ENCODE measurements at places on chromosomes 12 and 14. TPM values are rescaled to one million over a fixed set of nuclear protein-coding genes. Genes with fewer than 3 reads are reported as not detected.

Gene PLA2G1B
- total RNA-seq, result 4.7 TPM

- no peak for DNase-seq
These were observed 1501.8 kb upstream of the FLRT2 start for GRCh38 chr14:84028080-84028604.

Gene GXYLT1
- 9.6 TPM for total RNA-seq

DNA sequence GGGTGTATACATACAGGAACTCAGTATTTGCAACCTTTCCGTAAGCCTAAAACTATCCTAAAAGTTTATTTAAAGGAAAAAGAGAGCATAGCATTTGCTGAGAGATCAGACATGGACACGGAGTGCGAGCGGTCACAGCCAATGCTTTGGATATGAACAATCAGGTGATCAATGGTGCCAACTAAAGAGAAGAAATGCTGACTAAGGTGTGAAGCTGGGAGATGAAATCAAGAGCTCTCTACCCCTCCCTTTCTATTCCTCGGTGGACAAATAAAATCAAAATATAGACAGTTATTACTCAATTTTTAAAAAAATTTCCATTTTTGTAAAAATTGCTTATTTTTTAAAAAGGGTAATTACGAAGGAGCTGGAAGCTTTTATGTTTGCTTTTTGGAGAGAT is 29.2 kb downstream of the NT5DC3 start:
- no peak for DNase-seq

DNA sequence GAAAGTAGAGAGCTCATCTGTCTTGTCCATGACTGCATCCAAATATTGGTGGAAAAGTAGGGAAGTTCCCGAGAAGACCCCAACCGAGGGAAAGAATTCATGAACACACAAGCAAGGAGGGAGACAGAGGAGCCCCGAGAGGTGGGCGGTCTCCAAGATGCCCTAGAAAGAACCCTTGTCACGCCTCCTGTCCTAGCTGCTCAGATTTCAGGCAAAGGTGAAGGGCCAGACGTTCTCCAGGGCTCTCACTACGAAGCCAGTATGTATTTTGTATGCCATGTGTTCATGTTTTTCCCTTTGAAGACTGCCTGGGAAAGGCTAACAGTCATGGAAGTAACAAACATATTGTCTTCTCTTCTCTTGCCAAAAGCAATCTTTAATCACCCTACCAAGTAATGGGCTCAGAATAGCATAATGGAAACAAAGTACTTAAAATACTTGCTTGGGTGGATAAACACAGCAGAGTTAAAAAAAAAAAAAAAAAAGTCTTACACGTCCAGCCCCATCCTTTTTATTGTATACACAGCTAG is 99.2 kb upstream of the TBX3 start:
- DNase-seq, result no peak

DNA sequence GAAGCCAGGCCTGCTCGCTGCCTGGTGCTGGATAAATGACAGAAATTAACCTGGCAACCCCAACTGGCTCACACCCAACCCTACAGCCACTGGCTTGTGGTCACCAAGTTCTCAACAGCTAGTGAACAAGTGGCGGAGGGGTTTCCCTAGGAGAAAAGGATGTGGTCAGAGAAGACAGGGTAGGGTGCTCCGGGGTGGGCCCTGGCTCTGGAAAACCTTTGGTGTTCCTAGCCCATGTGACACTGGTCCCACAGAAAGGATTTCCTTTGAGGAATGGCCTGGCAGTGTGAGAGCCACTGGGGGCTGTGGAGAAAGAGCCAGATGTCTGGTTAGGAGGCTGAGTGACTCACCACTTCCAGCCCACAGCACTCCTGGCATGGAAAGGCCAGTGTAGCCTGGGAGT is 8.7 kb downstream of the SYNE3 start:
- no peak for DNase-seq

Gene TMEM121
- total RNA-seq, result 3.7 TPM

Gene DAO
- not detected for total RNA-seq

GRCh38 chr12:121494093-121494787 is 86.6 kb downstream of the KDM2B start:
- DNase-seq, result no peak

Gene SLC25A21
- total RNA-seq, result 1.6 TPM

GRCh38 chr12:45348311-45348710 is 132.4 kb downstream of the ANO6 start:
- DNase-seq, result no peak

DNA sequence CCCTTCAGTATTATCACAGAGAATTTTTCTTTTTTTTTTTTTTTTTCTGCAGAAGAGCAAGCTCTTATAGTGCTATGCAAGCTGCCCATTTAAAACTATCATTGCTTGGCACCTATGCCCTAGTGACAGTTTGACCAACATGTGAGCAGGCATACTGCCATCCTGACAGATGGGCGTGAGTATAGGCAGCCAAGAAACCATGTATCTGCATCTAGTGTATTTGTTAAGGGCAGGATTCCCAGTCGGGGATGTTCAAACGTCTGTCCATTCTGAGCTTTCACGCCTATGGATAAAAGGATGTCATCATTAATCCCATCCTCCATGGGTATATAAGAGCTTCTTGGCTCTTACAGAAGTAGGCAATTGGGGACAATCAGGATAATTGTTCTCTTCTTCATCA is 8.8 kb downstream of the VRK1 start:
- DNase-seq, result no peak

GRCh38 chr14:100615736-100616695 is 28.8 kb upstream of the BEGAIN start:
- DNase-seq, result no peak

DNA sequence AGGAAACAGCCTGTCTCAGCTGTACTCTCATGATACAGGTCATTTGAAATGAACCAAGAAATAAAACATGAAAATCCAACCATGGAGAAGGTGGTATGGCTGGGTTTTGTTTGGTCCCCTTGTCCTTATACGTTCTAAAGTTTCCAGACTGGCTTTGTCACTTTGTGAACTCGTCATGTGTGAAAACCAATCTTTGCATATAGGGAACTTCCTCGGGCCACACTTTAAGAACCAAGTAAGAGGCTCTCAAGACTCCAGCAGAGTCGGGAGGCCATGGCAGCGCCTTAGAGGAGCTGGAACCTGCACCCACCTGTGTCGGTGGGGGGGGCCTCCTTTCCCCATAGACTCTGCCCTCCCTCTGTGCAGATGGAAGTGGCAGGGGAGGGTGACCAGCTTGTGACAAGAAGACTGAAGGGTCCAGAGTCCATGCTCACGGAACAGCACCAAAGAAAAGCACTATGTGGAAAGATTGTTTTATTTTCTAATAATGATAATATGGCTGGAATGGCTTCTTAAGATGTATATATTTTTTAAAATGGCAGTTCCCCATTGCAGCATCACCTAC is 125.3 kb downstream of the ESRRB start:
- no peak for DNase-seq

- peak; percentile 97 for DNase-seq
These were observed at the start of gene GPHN for GRCh38 chr14:66507722-66508546. TSS of gene GPHN (plus strand) at chr14:66508147.

Gene ACSS3
- 24.4 TPM for total RNA-seq

- no peak for DNase-seq
These were observed 109.1 kb downstream of the DAD1 start for GRCh38 chr14:22479776-22480464.

Gene RGS6
- 1.1 TPM for total RNA-seq

GRCh38 chr12:11718105-11718504 is 68.6 kb downstream of the ETV6 start:
- DNase-seq, result no peak

Gene OTOGL
- total RNA-seq, result 0.20 TPM

GRCh38 chr14:99728231-99728920 is 44.3 kb downstream of the CYP46A1 start:
- no peak for DNase-seq

DNA sequence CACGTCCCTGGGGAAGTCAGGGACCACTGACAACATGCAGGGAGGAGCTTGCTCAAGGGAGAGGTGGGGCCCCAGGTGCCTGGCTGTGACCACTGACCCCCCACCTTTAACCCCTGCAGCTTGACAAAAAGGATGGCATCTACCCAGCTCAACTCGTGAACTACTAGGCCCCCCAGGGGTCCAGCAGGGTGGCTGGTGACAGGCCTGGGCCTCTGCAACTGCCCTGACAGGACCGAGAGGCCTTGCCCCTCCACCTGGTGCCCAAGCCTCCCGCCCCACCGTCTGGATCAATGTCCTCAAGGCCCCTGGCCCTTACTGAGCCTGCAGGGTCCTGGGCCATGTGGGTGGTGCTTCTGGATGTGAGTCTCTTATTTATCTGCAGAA is 26.3 kb downstream of the HIP1R start:
- no peak for DNase-seq

Gene POTEG
- total RNA-seq, result not detected

Gene CEBPE
- total RNA-seq, result 0.20 TPM

- DNase-seq, result peak; percentile 81
These were observed 48.3 kb downstream of the TTLL5 start for GRCh38 chr14:75709207-75709812.

DNA sequence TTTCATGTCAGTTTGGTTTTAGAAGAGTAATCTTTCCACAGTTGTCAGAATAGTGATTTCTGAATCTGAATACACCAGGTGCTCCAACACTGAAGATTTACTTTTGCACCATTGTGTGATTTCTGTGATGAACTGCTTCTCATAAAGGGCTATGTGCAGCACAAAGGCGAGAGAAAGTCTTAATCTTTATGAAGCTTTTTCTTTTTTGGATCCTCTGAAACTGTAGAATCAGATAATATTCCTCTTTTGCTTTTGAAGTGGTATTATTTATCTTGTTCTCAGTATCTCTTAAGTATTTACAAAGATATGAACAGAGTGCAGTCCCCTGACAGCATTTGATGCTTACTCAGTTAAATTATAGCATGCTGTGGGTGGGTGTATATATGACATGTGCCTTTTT is 207.8 kb downstream of the NAV3 start:
- no peak for DNase-seq

DNA sequence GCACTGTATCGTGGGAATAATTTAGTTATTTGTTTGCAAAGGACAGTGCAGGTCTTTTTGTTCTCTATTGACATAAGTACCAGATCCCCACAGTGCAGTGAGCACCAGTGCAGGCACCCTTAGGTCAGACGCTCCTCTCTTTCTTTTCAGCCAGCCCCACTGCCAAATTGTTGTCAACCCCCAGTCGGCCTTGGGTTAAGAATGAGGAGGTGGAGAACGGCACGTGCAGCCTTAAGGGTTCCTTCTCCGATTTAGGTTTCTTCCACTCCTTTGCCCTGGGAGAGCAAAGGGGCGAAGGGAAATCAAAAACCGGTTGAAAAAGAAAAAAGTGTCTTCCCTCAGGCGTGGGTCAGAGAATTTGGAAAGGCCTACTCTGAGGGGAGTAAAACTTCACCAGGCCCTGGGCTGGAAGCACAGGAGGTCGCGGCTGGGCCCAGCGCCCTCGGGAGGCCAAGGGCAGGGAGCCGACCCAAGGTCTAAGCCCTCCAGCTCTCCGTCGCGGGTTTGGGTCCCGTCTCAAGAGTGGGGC is 4.3 kb downstream of the PAX9 start:
- DNase-seq, result no peak

- DNase-seq, result no peak
These were observed 1145.8 kb downstream of the GALC start for GRCh38 chr14:86847140-86847539.

Gene IFT43
- 42.6 TPM for total RNA-seq

GRCh38 chr12:6199531-6200255 is 507 bp upstream of the CD9 start:
- DNase-seq, result no peak

GRCh38 chr14:86999036-86999435 is 993.9 kb downstream of the GALC start:
- DNase-seq, result no peak

Gene SDR9C7
- total RNA-seq, result not detected

Gene FAM90A1
- total RNA-seq, result 0.29 TPM
